ENCODE measurements at places on chromosomes 13 and 19.
A peak's percentile ranks its signal among the peaks of the same experiment; 100 is the strongest.

- no peak for DNase-seq
These were observed 8.2 kb downstream of the MTIF3 start for GRCh38 chr13:27442071-27442647.

GRCh38 chr19:10135551-10136334, 16.0 kb upstream of the EIF3G start:
- no peak for DNase-seq

DNA sequence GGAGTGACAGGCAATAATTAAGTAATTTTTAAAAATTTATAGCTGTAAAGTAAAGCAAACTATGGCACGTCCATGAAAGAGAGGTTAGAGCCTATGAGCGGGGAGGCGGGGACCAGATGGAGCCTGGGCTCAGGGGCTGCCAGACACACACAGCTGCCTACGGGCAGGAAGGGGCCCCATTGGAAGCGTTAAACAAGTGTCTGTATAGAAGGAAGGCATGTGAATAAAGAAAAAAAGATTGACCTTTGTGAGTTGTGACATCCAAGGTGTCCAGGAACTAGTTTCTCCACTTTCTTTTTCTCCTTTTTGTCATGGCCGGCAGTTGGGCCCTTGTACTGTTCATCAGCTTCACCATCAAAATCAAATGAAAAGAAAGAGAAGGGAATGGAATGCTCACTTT, 56.8 kb downstream of the LRCH1 start:
- no peak for DNase-seq

DNA sequence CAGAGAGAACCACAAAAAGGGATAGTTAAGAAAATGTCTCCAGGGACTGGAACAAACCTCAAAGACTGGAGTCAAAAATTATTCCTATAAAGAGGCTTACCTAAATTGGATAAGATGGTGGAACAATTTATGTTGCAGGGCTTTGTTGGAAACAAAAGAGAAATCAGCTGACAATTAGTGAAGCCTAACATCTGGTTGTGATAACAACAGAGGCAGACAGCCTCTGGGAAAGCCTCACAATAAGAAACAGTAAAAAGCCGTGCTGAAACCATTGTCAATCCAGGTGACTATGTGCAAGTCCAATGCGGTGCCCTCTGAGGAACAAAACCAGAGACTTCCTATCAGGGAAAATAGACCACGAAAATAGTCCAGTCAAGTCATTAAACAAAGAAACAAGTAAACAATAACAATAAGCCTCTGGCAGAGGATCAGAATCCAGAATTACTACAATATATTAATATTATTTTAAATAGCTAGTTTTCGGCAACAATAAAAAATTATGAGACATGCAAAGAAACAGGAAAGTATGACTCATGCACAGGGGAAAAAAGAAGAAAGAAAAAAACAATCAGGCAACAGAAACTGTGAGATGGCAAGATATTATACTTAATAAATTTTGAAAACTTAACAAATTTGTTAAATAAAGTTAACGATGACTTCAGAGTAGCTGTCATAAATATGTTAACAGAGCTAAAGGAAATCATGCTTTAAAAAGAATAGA, 99.7 kb upstream of the RXFP2 start:
- no peak for DNase-seq

DNA sequence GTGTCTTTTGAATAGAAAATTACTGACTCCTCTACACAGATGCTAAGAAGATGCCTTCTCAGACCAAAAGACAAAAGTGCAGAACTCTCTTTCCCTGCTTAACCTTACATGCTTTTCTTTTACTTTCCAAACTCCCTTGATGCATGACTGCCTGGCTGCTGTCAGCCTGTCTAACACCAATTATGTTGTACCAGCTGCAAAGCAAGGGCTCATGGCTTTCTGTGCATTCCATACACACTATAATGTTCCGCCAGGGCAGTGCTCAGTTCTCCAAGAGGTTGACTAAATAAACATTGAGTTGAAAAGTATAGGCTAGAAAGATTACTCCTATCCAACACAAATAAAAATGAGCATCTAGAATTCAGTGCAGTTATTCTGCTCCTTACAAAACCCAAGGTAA, 330.4 kb upstream of the NBEA start:
- peak; percentile 10 for DNase-seq

DNA sequence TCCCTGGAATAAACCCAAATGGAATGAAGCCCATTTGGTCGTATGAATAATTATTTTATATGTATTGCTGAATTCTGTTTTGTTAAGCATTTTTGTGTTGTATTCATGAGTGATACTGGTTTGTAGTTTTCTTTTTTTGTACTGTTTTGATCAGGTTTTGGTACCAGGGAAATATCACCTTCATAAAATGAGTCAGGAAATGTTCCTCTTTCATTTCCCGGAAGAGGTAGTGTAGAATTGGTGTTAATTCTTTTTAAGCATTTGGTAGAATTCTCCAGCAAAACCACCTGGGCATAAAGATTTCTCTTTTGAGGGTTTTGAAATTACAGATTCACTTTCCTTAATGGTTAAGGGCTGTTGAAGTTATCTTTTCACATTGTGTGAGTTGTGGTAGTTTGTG, 13.3 kb downstream of the SPATA13 start:
- DNase-seq, result no peak

DNA sequence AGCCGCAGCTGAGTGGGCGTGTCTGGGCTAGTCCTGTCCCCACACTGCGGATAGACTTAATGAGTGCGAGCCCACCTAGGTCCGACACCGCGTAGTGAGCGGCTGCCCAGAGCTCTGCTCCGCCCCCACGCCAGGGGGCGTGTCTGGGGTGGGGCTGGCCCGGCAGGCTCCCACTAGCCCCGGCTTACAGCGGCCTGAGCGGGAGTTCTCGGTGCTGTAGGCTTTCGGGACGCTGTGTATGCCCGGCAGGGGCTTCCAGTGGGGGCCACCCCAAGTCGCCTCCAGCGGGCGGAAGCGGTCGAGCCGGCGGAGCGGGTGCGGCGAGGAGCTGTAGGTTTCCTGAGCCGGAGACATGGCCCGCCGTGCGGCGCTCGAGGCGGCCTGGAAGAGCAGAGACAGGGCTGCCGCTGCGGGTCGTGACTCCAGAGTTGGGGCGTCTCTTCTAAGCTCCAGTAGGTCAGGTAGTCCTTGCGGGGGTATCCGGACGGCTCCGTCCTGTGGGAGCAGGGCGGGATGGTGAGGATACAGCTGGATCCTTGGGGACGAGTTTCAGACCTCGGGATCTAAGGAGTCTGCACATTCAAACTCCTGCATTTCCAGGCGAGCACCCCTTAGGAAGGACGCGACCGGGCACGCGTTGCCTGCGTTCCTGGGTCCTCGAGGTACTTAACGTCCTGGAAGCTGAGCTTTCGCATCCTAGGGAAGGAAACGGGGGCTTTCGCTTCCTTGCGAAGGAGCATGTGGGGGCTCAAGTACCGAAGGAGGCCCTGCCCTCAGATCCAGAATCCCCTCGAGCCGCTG, 1.2 kb downstream of the CGB7 start:
- no peak for DNase-seq

GRCh38 chr19:4103080-4103433, 20.9 kb downstream of the MAP2K2 start:
- DNase-seq, result no peak
